ENCODE measurements at places on chromosomes 6 and 20. TPM values are rescaled to one million over a fixed set of nuclear protein-coding genes. Genes with fewer than 3 reads are reported as not detected.

PPP1R14C gene
- total RNA-seq: 21.2 TPM

DNA sequence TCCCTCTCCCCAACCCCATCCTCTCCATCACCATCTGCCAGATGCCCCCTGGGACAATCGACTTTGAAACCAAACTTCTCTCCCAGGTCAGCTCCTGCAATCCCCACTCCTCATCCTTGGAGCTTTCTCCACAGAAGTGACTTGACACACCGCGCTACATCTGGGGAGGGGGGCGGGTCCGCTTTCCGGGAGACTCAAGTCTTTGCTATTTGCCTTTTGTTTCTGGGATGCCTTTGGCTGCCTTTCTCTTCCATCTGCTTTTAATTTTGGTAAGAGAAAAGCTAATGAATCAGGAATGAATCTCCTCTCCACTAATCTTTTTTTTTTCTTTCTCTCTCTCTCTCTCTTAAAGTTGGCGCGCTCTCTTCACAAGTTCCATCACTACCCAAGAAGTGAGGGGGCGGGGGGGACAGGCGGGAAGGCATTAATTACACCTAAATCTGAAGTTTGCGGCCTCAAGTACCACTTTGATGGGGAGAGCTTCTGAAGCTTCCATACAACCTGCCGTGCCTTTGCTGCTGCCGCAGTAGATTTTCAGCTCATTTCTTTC is 664 bp upstream of the TPBG start:
- DNase-seq: no peak

DNA sequence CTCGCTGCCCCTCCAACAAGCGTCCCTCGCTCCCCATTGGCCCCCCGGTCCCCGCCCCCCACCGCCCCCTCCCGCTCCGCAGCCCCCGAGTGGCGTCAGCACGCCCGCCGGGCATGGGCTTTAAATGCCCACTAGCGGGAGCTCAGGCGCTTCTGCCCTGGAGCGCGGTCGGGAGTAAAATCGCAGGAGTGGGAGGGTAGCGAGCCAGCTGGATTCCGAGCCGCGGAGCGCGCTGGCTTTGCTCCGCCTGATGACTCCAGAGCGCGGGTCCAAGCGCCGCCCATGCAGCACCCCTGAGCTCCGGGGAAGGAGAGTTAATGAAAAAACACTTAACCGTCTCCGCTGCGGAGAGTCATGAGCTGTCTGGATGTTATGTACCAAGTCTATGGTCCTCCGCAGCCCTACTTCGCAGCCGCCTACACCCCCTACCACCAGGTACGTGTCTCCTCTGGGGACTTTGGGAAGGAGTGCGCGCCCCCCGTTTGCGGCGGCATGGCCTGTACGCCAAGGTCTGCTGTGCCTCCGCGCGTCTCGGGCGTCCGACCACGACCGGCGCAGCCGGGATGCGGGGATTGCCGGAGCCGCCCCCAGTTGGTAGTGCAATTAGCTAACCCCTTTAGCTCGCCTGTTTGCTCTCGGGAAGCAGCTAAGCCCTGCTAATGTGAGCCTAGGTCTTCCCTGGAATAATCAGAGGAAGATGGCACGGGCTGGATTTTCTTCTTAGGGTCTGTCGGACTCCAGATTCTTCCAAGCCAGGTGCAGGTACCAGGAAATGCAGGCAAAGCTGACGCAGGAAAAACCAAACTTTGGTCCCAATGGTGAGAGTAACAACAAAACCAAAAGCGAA is at the start of gene VGLL2:
TSS of gene VGLL2 (plus strand) at position 149 of the 847 bp plus-strand sequence. CDS start at position 355, 206 bp downstream.
- DNase-seq: no peak

- no peak for DNase-seq
These were observed 88.5 kb downstream of the BCAS1 start for GRCh38 chr20:53981752-53982437.

GRCh38 chr20:50305636-50306477 is 115.2 kb downstream of the CEBPB start:
- no peak for DNase-seq

- peak; percentile 78 for DNase-seq
These were observed 1.1 kb upstream of the JARID2 start for GRCh38 chr6:15244620-15245360.

ZSCAN16 gene
- total RNA-seq: 7.2 TPM

GPSM3 gene
- 11.3 TPM for total RNA-seq

DEFB115 gene
- total RNA-seq: not detected

GRCh38 chr6:53349209-53349693 is 501 bp upstream of the ELOVL5 start:
- DNase-seq: no peak

GRCh38 chr20:50347284-50348063 is 156.8 kb downstream of the CEBPB start:
- no peak for DNase-seq

DNA sequence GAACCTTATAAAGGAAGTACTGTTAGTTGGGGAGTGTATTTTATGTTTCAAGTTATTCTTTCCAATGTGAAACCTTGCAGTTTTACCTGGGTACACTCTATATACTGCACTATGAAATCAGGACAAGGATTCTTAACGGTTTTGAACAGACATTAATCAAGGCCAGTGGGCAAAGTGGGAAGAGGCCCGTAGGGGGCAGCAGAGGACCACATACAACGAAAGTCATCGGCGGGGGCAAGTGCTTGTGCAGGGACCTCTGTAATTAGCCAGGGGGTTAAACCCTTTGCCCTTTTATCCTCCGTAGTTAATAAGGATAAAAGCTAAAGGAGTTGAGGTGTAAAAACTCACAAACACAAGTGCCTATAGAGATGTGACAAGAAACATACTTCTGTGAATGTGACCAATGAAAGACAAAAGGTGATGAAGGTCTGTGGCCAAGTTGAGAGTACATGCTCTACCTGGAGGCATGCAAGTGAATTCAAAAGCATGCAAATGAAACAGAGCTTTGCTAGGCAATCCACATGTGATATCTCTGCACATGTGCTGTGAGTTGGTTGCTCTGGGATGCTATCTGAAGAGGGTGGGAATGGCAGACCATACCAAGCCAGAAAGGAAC is 392.7 kb upstream of the MAN1A1 start:
- peak; percentile 84 for DNase-seq

RIMS4 gene
- not detected for total RNA-seq

GRCh38 chr20:46021361-46022359 is 7.4 kb upstream of the SLC12A5 start:
- DNase-seq: peak; percentile 63

GRCh38 chr20:15831201-15831600 is 742.0 kb downstream of the KIF16B start:
- no peak for DNase-seq

GRCh38 chr20:14573676-14574075 is 236.3 kb upstream of the FLRT3 start:
- DNase-seq: no peak

- DNase-seq: no peak
These were observed 150.6 kb downstream of the RPS12 start for GRCh38 chr6:132964868-132965382.

DNA sequence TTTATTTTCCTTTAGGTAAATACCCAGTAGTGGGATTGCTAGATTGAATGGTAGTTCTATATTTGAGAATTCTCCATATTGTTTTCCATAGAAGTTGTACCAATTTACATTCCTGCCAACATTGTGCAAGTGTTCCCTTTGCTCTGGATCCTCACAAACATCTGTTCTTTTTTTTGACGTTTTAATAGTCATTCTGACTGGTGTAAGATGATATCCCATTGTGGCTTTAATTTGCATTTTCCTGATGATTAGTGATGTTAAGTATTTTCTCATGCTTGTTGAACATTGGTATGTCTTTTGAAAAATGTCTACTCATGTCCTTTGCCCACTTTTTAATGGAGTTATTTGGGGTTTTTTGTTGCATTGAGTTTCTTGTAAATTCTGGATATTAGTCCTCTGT is 85.6 kb downstream of the UBE3D start:
- no peak for DNase-seq

KCNQ2 gene
- total RNA-seq: not detected

DNA sequence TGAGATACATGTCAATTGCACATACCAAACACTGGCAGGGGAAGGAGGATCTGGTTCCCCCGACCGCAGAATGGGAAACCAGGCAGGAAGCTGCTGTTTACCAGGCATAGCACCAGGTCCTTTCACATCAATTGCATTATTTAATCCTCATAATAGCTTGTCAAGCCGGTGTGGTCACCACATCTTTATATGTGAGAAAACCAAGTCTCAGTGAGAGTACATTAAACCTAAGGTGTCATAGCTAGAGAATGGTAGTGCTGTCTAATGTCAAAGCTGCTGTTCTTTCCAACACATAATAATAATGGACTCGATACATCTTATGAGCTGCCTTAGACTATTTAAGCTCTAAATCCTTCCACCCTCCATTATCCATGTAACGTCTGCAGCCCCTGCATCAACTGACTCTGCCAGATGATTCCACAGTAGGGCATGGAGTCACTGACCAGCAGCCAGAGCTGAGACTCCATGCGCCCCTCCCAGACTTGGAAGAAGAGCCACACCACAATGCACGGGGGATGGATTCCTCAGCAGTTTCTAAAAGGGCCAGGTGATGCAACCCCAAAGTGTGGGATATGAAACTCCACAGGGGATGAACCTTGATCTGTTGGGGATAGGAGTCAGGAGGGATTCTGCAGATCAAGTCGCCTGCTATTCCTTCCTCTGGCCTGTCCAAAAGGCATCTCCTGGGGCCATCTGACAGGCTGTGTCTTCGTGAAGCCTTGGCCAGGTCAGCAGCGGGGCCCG is 71.8 kb downstream of the GPR6 start:
- no peak for DNase-seq

DNA sequence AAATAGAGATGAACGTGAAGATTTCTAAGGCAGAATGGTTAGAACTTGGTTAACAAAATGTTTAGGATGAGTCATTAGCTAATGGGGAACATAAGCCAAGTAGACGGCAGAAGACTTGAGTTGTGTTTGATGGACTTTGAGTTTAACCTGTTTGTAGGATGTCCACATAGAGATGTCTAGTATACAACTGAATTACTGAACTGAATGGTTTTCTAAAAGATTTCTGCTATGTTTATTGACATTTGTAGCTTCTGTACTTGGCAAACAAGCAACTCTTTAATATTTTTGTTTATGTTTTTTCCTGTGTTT is 54.5 kb upstream of the DYNLRB1 start:
- DNase-seq: no peak

DNA sequence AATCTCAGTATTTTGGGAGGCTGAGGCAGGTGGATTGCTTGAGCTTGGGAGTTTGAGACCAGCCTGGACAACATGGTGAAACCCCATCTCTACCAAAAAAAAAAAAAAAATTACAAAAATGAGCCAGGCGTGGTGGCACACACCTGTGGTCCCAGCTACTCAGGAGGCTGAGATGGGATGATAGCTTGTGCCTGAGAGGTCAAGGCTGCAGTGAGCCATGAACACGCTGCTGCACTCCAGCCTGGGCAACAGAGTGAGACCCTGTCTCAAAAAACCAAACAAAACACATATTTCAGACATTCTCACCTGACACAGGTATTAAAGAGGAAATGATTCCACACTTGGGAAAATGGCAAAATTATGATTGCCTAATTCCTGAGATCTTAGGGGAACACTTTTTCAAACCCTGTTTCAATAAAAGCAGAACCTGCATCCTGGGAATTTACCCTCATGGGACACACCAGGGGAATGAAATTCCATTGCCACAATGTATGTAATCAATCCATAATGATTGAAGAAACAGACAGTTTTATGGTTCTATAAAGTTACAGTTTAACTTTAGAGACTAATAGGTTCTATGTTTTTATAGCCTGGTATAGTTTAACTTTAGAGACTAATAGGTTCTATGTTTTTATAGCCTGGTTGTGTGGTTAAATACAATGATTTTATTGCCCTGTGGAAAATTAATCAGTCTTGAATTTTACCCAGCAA is 29.6 kb upstream of the DNAAF9 start:
- no peak for DNase-seq

- DNase-seq: no peak
These were observed 177.8 kb downstream of the LY86 start for GRCh38 chr6:6766230-6766905.

- DNase-seq: no peak
These were observed 2.5 kb downstream of the RNF217 start for GRCh38 chr6:124964764-124965105.

DNA sequence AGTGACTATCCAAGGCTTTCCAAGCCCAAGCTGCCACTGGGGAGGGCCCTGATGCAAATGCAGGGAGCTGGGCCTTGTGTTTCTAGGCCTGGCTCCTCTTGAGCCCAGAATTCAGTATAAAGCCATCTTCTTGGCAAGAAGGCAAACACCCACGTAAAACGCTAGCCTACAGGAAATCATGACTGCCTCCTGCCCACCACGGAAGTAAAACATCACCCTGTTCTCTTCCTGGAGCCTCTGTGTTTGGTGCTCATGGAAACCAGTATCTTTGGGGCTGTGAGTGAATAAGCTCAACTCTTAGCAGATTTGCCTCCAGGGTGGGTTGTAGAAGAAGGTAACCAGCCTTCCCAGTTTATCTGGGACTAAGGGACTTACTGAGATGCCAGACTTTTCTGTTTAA is 271.0 kb downstream of the ZNF217 start:
- no peak for DNase-seq

GRCh38 chr6:44679438-44680201 is 292.1 kb downstream of the CDC5L start:
- no peak for DNase-seq

DNA sequence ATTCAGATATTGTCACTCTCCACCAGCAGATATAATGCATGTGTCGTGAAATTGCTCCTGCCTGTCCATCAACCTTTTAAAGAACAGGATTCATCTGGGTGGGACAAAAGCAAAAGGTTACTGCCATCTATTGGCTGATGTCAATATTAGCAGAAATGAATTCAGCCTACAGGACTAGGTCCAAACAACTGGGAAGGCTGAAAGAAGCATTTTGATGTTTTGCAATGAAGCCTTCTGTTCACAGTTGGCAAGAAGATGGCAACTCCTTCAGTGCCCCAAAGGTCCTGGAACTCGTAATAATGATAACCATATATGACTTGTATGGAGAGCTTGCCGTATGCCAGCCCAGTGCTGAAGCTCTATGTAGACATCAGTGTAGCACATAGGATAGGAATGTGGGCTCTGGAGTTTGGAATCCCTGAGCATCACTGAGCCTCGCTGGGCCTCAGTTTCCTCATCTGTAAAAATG is 7.5 kb downstream of the BCAS1 start:
- no peak for DNase-seq

GRCh38 chr6:40353967-40354452 is 233.2 kb downstream of the LRFN2 start:
- DNase-seq: no peak

NFKBIE gene
- total RNA-seq: 16.9 TPM

GRCh38 chr6:136051140-136051775 is 198.9 kb downstream of the MTFR2 start:
- no peak for DNase-seq

- no peak for DNase-seq
These were observed 19.6 kb downstream of the SCGN start for GRCh38 chr6:25671652-25672051.

GRCh38 chr6:44066394-44067172 is 60.7 kb downstream of the MRPL14 start:
- DNase-seq: no peak

IL17A gene
- total RNA-seq: not detected

GRCh38 chr6:36805096-36805797 is 34.0 kb downstream of the CPNE5 start:
- DNase-seq: no peak

IPCEF1 gene
- total RNA-seq: 2.1 TPM

All from Peyer's patch (tissue), 4 donors.